ENCODE measurements at places on chromosomes 11 and 22.

GRCh38 chr22:26322179-26322905, 106.7 kb upstream of the ASPHD2 start:
- DNase-seq, result peak; percentile 22

- DNase-seq, result no peak
Measured at GRCh38 chr22:29055192-29055830, 6.3 kb downstream of the C22orf31 start.

GRCh38 chr11:132330515-132330914, 960.1 kb downstream of the NTM start:
- no peak for DNase-seq

GRCh38 chr22:32306561-32306960, 51.1 kb upstream of the RFPL3 start:
- DNase-seq, result no peak

DNA sequence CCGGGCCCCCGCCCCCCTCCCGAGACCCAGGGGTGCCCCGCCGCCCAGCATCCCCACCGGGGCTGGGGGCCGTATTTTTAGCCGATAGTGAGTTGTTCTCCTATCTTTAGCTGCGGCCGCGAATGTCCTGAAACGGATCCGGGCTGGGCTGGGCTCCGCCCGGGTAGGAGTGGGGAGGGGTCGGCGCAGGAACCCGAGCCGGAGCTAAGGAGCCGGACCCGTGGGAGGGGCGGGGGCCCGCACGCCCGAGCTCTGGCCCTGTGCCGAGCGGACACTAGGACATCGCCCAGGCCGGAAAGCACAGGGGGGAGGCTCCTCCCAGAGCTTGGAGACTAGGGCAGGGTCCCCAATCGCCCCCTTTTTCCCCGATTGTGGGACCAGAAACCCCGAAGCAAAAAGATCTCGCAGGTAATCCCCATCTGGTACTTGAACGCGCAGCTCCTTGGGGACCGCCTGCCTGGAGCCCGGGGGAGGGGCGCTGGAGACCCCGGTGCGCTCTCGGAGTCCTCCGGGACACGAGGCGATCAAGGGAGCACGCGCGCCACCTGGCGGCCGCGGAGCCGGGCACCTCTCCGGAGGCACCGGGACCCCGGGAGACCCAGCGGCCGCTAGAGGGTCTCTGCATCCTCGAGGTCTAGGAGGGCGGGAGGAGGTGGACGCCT, 669 bp downstream of the CDC42EP2 start:
- no peak for DNase-seq

DNA sequence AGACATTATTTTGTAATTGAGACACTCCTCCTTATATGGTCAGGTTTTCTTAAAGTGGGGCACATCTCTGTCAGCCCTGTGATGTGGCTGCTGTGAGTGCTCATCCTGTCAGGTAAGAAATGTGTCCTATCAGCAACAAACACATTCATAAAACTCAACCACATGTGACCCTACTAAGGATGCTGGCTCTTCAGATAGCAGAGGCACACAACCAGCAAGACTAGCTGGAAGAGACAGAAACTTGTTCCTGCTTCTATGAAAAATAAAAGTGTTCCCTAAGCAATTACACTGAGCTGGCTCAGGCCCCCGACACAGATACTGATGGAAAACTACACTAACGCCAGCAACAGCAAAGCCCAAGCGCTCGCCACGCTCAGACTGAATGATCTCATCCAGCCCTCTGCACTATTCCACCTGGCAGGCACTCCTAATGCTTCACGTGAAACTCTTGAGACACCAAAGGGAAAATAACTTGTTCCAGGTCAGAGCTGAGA, 49.8 kb upstream of the CYP2D6 start:
- DNase-seq, result no peak

DNA sequence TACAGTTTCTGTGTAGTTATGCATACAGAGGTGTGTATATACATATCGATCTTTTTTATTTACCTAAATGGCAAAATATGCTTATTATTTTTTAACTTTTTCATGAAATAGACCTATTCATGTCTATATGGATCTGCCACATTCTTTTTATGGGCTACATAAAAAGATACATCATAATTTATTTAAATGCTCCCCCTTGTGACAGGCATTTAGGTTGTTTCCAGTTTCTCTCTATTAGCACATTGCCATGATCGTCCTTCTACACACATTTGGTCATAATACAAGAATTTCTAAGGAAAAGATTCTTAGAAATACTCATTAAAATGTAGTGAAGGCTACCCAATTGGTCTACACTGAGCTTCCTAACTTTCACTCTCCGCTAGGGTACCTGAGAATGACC, 1067.4 kb downstream of the OPCML start:
- no peak for DNase-seq

GRCh38 chr11:122354025-122354697, 238.1 kb upstream of the BLID start:
- DNase-seq, result no peak

- DNase-seq, result no peak
Measured at GRCh38 chr11:46778416-46778815, 59.4 kb downstream of the F2 start.

DNA sequence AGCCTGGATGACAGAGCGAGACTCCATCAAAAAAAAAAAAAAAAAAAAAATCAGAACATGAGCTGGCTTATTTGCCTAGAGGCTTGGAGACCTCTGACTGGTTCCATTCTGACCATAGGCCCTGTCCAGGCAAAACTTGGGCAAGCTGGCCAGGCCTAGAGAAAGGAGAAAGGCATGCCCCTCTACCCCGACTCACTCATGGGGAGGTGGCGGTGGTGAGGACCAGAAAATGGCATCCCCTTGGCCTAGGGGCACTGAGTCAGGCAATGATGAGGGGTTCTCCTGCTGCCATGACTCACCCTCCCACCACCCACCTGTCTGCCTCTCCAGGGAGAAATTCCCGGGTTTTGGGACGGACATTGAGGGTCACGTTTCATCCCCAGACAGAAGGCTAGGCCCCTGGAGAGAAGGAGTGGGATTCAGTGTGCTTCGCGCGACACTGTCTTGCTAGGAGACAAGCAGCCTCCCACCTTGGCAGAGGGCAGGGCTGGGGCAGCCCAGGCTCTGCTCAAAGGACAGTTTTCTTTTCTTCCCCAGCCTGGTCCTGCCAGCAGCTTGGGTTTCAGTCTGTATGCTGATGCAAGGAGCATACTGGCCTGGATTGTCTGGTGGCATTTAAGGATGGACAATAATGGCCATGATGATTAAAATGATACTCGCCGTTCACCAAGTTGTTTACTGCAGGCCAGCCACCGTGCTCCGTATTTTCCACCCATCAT, 17.2 kb downstream of the TOB2 start:
- no peak for DNase-seq

GRCh38 chr11:68120273-68121066, 718 bp downstream of the CHKA start:
- DNase-seq, result no peak

- DNase-seq, result no peak
Measured at GRCh38 chr11:64712430-64713015, 10.5 kb downstream of the NRXN2 start.

GRCh38 chr11:75269896-75270295, 29.3 kb downstream of the TPBGL start:
- no peak for DNase-seq

DNA sequence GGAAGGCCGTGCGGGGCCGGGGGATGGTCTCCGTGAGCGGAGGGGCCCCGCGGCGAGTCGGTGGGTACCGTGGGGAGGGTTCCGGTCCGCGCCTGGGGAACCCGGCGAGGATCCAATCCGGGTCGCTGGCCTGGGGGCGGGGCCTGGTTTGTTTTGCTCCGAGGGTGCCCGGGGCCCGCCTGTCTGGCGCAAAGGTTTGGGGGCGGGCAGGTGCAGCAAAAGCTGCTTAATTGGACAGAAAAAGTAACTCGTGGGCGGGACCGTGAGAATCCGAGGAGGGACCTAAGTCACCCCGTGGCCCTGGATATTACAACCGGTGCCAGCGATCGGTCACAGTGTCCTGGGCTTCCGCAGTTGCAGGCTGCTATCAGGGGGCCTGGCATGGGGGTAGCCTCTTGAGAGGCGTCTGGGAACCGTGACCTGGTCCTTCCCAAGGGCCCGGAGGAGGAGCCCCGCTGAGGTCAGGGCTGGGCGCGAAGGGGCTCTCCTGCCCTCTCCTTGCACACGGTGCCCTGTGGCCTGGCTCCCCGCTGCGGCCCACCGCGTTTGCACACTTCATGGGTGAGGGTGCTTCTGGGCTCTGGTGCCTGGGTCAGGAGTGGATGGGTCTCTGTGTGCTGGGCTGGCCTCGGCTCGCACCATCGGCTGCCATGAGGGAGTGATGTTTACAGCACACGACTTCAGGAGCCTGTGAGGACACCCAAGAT, 1.4 kb downstream of the PNPLA2 start:
- no peak for DNase-seq

GRCh38 chr11:134337051-134337450, 5.3 kb downstream of the GLB1L2 start:
- DNase-seq, result no peak

DNA sequence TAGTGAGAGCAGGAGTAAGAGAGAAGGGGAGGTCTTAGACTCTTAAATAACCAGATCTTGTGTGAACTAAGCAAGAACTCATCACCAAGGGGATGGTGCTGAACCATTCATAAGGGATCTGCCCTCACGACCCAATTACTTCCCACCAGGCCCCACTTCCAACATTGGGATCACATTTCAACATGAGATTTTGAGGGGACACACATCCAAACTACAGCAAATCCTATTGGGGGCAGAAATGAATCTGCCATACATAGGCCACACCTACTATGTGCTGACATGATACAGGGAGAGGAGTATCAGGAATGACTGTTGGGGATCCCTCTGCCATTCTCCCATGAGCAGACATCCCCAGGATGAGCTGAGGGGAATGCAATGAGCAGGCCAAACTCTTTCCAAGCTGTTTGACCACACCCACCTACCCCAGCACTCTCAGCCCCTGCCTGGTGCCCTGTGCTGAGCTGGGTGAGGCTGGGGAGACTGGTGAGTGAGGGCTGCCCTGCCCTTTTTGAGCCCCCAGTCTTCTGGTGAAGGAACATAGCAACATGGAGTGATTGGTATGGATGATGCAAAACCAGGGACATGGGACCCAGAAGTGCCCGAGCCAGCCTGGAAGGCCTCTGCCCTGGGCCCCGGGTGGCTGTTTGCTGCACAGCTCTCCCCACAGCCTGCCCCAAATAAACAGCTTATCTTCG, 1.2 kb upstream of the GTSE1 start:
- no peak for DNase-seq

GRCh38 chr11:528815-529727, 6.3 kb downstream of the HRAS start:
- DNase-seq, result no peak

GRCh38 chr11:36177836-36178235, 111.4 kb downstream of the COMMD9 start:
- DNase-seq, result no peak

DNA sequence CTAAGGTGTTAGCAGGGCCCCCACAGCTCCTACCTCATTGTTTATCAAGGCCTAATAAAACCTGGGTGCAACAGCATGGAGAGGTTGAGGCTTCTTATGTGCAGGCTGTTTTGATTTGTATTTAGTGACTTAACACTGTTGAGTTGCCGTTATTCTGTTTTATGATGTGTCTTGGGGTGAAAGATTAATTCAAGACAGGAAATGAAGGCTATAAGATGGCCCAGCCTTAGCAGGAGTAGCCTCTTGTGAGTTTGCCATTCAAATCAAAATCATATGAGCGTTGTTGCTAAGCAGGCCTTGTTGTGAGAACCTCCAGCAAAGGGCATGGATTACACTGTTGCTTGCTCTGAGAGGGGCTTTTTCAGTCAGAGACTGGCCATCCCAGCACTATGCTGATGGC, 31.8 kb downstream of the MICAL2 start:
- DNase-seq, result no peak

DNA sequence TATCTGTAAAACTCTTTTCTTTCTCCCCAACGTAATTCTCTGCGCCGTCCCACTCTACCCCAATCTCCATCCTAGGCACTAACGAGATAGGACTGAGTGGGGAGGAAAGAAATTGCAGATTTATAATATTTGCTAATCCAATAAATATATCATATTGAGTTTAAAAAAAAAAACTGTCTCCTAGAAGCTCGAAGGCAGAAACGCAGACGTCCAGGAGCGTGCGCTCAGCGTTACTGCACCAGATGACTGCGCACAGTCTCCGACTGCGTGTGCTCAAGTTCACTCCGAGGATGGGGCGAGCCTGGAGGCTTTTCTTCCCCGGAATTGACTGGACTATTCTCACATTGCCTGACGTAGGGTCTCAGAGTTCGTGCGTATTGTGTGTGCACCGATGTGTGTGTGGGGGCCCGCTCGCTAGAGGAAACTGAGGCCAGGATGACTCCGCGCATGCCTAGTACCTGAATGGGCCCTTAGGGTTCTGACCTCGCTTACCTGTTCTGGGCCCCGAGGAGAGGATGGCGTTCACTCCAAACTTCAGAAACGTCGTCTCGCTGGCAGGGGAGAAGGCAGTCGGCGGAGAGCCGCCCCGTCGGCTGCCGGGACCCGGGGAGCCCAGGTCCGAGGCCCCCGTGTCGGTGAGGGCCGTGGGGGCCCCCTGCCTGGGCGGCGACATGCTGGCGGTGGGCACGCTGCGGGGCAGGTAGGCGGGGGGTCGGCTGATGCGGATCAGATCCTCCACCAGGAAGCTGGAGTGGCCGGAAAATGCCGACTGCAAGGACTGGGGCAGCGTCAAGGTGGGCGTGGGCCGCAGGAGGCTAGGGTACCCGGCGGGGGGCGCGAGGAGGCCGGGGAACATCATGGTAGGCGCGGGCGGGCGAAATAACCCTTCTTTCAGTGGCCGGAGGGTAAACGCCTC, 551 bp downstream of the DBX1 start:
- no peak for DNase-seq

DNA sequence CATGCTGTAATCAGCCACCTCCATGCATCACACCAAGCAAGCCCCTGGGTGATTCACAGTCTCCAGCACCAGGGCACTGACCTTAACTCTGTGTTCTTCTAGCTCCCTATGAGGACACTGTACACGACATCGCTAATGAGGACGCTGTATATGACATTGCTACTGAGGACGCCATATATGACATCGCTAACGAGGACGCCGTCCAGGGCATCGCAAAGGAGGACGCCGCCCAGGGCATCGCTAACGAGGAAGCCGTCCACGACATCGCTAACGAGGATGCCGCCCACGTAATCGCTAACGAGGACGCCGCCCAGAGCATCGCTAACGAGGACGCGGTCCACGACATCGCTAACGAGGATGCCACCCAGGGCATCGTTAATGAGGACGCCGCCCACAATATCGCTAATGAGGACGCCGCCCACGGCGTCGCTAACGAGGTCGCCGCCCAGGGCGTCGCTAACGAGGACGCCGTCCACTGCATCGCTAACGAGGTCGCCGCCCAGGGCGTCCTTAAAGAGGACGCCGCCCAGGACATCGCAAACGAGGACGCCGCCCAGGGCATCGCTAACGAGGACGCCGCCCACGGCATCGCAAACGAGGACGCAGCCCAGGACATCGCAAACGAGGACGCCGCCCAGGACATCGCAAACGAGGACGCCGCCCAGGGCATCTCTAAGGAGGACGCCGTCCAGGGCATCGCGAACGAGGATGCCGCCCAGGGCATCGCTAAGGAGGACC, 34.5 kb upstream of the DGCR6L start:
- DNase-seq, result no peak

Data from GOT3 (cell line).